ENCODE measurements at places on chromosomes 12 and 14.

GRCh38 chr12:28409892-28410291 lies 219.6 kb downstream of the CCDC91 start:
- no peak for DNase-seq

DNA sequence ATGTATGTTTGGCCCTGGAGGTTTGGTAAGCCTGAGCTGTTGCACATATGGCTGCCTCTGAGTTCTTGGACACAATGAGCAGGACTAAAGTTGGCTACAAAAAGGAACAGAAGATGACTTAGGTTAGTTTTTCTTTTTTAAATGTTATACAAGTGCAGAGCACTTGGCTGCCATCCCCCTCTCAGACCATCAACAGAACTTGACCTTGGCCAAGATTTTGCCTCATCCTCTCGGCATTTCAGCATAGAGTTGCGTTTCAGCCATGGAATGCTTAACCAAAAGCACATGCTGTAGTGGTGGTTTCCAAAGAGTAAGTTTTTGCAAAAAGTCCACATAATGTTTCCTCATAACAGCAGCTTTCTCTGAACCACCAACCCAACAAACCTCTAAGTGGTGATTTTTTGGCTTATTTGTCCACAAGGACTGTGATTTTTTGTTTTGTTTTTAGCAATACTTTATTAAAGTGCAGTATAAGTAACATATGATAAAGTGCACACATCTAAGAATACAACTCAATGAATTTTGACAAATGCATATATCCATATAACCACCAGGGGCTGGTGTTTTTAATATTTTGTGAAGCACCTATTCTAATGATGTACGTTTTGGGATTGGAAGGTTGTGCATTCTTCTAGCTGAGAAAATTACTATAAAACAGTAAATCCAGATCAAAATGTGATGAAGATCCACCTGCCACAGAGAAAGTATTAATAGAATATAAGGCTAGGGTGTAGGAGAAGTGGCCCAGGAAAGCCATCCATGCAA lies 12.1 kb upstream of the GALNT16 start:
- no peak for DNase-seq

DNA sequence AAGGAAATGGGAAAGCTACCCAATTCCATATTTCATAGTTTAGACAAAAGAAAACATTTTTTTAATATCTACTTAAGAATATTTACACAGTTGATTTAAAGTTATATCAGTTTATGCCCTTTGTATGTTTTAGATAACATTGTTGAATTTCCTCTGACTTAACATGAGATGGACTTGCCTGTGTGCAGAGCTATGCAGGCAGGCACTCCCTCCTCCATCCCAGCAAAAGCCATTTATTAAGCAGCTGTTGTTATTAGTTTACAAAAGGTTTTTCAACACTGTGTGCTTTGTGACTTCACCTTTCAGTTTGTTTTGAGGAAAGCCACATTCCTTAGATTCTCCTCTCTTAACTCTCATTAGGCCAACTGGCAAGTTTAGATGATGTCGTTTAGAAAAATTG lies 337.5 kb upstream of the PDE3A start:
- no peak for DNase-seq

DNA sequence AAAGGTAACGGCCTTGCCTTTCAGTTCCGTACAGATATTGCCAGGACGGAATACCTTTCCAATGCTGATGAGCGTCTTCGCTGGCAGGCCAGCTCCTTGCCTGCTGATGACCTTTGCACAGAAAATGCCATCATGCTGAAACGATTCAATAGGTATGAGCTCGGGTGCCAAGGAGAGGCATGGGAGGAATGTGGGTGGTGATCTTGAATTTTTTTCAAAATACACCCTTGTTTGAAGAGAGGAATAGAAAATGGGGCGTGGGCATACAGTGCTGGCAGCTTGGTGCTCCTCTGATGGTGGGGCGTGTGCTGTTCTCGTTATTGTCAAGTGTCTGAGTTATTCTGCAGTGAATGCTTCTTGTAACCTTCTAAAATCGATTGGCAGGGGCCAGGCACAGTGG lies 52.5 kb downstream of the HSP90AA1 start:
- no peak for DNase-seq

DNA sequence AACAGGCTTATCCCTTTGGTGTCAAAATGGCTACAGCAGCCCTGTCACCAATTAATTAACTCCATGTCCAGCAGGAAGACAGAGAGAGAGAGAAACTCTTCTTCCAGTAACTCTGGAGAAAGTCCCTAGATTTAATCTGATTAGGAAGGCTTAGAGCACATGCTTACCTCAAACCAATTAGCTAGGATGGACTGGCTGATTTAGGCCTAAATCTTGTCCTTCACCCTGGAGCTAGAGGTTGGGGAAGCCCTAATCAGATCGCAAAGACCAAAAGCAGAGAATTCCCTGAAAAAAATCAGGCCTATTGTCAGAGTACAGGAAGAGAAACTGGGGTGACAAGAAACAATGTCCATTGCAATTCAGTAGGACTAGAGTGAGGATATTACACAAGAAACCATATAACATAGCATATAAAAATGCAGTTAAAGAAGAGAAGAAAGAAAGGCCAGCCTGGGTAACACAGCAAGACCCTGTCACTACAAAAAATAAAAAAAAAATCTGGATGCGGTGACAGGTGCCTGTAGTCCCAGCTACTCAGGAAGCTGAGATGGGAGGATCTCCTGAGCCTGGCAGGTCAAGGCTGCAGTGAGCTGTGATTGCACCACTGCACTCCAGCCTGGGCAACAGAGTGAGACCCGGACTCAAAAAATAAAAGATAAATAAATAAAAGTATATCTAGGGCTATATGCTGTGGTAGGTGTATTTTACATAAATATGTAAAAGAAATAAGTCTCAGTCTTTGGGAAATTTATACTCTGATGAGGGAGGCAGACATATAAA lies 34.9 kb upstream of the TUBA1A start:
- DNase-seq: no peak

GRCh38 chr12:107845980-107846659 lies 71.6 kb downstream of the ASCL4 start:
- no peak for DNase-seq

GRCh38 chr12:59850268-59850667 lies 254.4 kb downstream of the SLC16A7 start:
- DNase-seq: no peak

DNA sequence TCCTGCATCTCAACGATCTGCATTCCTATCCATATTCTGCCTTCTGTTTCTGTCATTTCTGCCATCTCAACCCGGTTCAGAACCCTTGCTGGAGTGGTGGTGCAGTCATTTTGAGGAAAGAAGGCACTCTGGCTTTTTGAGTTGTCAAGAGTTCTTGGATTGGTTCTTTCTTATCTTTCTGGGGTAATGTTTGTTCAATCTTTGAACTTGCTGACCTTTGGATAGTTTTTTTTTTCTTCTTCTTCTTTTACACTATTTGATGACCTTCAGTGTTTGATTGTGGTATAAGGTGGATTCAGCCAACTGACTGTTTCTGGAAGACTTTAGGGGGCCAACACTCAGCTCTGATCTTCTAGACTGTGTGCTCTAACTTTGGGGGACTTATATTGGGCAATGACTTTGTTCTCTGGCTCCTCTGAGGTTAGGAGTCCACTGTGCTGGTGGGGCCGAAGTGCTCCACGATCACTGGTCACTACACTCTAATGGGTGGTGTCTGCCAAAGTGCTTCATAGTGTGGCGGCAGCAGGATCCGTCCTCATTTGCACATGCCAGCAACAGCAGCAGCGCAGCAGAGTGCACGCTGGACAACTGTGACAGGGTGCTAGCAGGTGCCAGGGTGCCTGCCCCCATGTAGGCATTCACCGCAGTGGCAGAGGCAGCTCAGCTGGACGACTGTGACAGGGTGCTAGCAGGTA lies 255.8 kb downstream of the FBXL14 start:
- no peak for DNase-seq

GRCh38 chr12:113465808-113466453 lies 5.7 kb downstream of the LHX5 start:
- no peak for DNase-seq

- no peak for DNase-seq
Observed at GRCh38 chr12:47907851-47908454, 3.2 kb upstream of the VDR start.

- no peak for DNase-seq
Observed at GRCh38 chr14:100118396-100119011, 40.9 kb downstream of the DEGS2 start.

Data from CD4-positive, alpha-beta T cell treated with Interleukin-15 for 4 hours (primary cell).